ENCODE measurements at places on chromosomes 5 and 9. TPM values are rescaled to one million over a fixed set of nuclear protein-coding genes. Genes with fewer than 3 reads are reported as not detected.

GRCh38 chr9:6944896-6945295 is 187.1 kb downstream of the KDM4C start:
- peaks cover 13% of the 10 kb centered on the region for H3K4me1 ChIP-seq
- H3K36me3 ChIP-seq = no peaks in the 10 kb centered on the region
- H3K27me3 ChIP-seq = no peaks in the 10 kb centered on the region
- H3K4me3 ChIP-seq = no peak overlapping the region

DNA sequence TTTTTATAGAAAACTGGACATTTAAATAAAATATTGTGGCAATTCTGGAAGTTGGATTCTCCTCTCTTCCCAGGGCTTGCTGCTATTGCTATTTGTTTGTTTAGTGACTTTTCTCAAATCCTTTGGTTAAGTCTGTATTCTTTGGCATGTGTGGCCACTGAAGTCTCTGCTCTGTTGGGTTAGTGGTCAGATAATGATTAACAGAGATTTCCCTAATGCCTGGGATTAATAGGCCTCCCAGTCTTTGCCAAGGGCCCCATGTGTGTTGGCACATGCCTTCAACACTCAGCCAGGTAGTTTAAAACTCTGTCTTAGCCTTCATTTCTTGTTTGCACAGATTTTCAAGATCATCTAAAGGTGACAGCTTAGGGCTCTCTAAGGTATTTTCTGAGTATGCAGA is 92.8 kb upstream of the EPB41L4A start:
- H3K27me3 ChIP-seq = no peaks in the 10 kb centered on the region
- DNase-seq = no peak
- H3K36me3 ChIP-seq = no peaks in the 10 kb centered on the region
- H3K4me3 ChIP-seq = no peak overlapping the region
- no peak overlapping the region for H3K27ac ChIP-seq

- no peaks in the 10 kb centered on the region for H3K4me1 ChIP-seq
- DNase-seq = no peak
- H3K27ac ChIP-seq = no peak overlapping the region
- H3K4me3 ChIP-seq = no peak overlapping the region
These were observed 89.2 kb downstream of the ARL15 start for GRCh38 chr5:54221135-54221534.

DNA sequence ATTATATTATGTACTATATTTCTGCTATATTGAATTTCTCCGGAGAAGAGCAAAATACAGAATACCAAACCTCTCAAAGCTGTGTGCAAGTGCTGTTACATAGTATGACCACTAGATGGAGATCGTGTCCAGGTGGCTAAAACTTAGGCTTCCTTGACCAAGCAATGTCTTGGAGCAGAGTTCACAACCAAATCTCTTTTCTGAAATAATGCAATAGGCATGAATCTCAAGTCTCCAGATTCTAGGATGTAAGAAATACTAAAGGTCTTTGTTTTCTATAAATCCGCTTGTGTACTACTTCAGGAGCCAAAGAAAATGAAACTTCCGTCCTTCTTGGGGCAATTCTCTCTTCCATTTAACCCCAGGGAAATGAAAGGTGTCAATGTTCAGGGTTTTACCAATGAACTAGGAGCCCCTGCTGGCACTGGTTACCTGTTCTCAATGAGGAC is 181.5 kb upstream of the RAI14 start:
- H3K36me3 ChIP-seq = no peaks in the 10 kb centered on the region
- H3K4me3 ChIP-seq = no peak overlapping the region
- no peaks in the 10 kb centered on the region for H3K27me3 ChIP-seq
- no peak overlapping the region for H3K27ac ChIP-seq
- no peak for DNase-seq
- H3K4me1 ChIP-seq = peaks cover 10% of the 10 kb centered on the region

GRCh38 chr9:25804856-25805255 is 126.6 kb upstream of the TUSC1 start:
- H3K27ac ChIP-seq = no peak overlapping the region
- H3K27me3 ChIP-seq = no peaks in the 10 kb centered on the region
- no peaks in the 10 kb centered on the region for H3K36me3 ChIP-seq
- no peak overlapping the region for H3K4me3 ChIP-seq
- H3K4me1 ChIP-seq = no peaks in the 10 kb centered on the region

DNA sequence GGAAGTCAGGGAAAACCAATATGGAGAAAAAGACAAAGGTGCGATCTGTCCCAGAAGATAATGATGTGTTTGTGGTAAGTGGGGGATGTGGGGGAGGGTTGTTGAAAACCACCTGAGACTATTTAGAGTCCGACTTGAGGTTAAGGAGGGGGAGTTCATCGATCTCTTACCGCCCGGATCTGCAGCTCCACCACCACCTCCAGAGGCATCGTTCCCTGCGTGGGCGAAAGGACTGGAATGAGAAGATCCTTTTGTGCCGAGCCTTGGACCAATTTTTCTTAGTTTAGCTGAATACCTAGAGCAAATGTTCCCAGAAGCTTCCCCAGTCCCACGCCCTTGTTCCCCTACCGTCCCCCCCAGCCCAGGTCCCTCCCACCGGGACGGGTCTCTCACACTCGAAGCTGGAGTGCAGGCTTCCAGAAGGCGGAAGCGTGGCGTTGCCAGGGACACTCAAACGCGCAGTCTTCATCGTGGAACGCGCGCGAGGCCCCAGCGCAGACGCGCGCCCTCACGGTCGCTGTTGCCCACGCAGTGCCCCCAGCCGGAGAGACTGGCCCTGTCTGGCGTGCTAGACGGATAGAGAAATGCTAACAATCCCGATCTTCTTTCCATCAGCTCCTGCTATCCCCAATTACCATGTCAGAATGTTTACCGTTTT is at the start of gene SPATA6L:
Gene SPATA6L, minus strand, starts transcription at position 439 of the 658 bp plus-strand sequence. Its CDS starts 230 bp downstream, at position 209.
- no peaks in the 10 kb centered on the region for H3K36me3 ChIP-seq
- peak within 1 kb of the TSS; percentile 62 for H3K4me3 ChIP-seq
- H3K27ac ChIP-seq = peak within 1 kb of the TSS; percentile 80
- H3K27me3 ChIP-seq = no peaks in the 10 kb centered on the region
- peaks cover 46% of the 10 kb centered on the region for H3K4me1 ChIP-seq

GRCh38 chr5:886716-887325 is 5.8 kb downstream of the BRD9 start:
- no peak for DNase-seq
- H3K27me3 ChIP-seq = no peaks in the 10 kb centered on the region
- H3K4me3 ChIP-seq = no peak overlapping the region
- peaks cover 16% of the 10 kb centered on the region for H3K4me1 ChIP-seq
- no peak overlapping the region for H3K27ac ChIP-seq

DNA sequence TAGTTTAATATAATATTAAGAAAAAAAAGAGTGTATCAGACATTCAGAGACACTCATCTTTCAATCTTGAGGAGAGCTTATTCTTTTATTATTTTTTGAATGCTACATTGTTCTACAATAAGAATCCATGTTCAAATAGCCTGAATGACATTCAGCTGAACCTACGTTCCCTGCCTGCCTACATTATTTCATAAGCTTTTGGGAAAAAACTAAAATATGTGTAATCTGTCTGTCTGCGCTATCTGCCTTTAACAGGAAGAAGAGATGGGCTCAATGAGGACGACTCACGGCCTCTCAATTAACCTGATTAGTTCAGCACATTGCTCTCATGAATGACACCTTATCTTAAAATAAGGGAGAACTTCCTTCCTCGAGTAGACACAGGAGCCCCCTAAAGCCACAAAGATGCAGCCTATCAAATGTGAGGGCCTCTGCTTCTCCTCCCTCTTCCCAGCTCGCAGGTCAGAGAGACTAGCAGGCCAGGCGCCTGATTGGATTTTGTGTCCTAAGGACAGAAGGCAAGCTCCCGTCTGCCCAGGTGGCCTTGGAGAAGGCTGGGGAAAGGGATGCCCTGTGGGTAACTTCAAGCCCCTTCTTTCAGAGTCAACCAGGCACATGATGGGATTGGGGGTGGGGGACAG is 37.8 kb downstream of the EBF1 start:
- peaks cover 4% of the 10 kb centered on the region for H3K4me1 ChIP-seq
- H3K4me3 ChIP-seq = peak overlapping the region; percentile 25
- H3K36me3 ChIP-seq = no peaks in the 10 kb centered on the region
- no peak for DNase-seq
- peak overlapping the region; percentile 26 for H3K27ac ChIP-seq
- H3K27me3 ChIP-seq = no peaks in the 10 kb centered on the region

The SPATA9 gene
- total RNA-seq = not detected

The TMC1 gene
- not detected for total RNA-seq

The SPATA31E1 gene
- not detected for total RNA-seq

The GCNT4 gene
- total RNA-seq = 1.9 TPM

The IFNA21 gene
- total RNA-seq = not detected

The GABRP gene
- 0.38 TPM for total RNA-seq

The SMIM32 gene
- not detected for total RNA-seq
